ENCODE measurements at places on chromosomes 11 and 22.
A peak's percentile ranks its signal among the peaks of the same experiment; 100 is the strongest.

DNA sequence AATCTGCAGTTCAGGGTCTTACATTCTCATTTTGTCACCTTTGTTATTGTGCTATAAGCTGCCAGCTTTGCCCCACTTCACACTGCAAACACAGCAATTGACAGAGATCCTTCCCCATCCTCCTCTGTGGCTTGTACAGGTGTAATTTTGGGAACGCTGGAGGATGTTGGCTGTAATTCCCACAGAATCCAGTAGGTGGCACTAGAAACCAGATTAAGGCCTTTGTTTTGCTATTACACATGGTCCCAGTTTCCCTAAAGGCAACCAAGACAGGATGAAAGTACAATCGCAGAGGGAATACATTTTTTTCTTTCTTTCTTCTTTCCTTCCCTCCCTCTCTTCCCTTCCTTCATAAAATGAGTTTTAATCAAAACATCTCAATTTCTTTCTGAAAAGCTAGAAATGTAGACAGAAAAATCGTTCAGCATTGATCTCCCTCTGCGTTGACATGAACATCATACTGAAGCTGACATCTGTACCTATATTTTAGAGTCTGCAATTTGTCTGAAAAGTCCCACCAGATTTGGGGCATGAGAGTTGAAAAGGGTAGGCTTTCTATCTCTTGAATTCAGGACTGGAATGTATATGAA, 21.3 kb upstream of the NELL1 start:
- DNase-seq, result peak; percentile 74

DNA sequence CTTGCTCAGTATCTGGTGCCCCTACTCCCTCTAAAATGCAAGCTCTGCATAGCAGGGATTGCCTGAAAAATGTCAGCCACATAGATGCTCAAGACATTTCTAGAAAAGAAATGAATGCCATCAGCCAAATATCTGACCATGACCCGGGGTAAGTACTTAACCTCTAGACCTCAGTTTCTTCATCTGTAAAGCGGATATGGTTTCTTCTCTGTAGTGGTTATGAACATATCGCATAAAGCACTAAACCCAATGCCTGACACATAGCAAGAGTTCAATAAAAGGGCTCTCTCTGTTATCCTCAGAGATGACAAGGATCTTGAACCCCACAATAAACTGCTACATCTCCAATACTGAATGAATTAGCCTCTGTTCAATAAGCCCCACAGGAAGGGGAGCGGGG, 122.6 kb downstream of the ABTB2 start:
- DNase-seq, result no peak

GRCh38 chr11:131511794-131512193, 141.4 kb downstream of the NTM start:
- peak; percentile 8 for DNase-seq

- DNase-seq, result no peak
Measured at GRCh38 chr11:119434591-119435330, 11.8 kb upstream of the THY1 start.

DNA sequence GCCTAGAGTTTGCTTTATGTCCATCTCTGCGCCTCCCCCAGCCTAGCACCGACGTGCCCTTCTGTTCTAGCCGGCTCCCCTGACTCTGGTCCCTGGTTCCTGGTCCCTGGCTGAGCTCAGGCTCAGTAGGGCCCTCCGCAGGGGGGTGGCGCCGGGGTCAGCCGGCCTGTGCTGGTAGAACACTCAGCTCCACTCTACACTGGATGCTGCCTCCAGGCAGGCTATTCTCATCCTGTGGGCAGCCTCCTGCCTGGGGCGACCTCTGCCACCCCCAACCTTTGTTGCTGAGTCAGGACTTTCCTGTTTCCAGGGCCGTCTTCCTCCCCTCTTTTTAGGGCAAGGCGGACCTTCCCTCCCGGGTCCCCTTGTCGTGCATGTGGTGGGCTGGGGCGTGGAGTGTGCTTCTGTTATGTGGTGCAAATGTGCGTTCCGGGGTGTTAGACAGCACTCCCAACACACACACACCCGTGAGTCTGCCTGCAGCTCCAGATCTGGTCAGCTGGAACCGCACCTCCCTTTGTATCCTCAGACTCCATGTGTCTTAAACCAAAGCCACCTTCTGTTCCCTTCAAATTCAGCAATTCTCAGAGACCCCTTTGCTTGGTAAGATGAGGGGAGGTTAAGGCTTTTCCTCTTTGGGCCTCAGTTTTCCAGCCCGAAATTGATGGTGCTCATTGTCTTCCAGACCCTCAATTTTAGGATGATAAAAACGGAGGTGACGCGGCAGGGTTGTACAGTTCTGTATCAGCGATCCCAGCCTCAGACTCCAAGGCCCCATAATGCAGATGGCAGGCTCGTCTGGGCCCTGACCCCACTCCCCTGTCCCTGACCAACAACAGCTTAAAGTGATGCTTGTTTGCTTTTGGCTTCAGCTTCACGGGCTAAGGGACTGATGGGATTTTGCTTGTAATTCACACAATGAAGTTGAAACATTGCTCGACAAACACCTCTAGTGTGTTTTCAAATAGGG, 1327.9 kb downstream of the BRD1 start:
- no peak for DNase-seq

- no peak for DNase-seq
Measured at GRCh38 chr11:36010010-36010740, 66.3 kb downstream of the LDLRAD3 start.

GRCh38 chr11:70109006-70109405, 30.9 kb downstream of the ANO1 start:
- no peak for DNase-seq

DNA sequence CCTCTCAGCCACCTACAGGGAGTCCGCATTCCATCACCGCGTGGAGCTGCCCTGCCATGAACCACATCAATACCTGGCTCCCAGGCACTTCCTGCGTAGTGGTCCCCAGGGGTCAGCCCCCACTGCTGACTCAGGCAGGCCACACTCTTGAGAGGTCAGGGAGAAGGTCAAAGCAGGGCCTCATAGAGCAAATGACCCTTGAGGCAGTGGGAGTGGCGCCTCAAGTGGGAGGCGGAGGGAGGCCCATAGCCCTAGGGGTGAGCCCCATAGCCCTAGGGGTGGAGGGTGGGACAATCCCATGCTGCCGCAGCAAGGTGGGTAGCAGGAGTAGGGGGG, 5.0 kb downstream of the PRDX5 start:
- no peak for DNase-seq

DNA sequence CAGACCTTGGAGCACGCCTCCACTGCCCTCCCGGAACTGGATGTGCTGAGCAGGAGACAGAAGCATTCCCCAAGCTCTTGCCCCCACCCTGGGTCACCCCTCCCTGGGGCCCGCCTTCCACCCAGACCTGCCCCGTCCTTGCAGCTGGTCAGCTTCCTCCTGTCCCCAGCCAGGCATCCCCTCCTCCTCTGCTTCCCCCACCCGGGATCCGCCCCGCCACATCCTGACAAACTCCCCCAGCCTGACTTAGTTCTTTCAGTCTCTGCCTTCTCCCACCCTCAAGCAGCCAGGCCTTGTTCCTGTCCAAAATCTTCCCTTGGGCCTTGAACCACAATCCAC, 1.1 kb upstream of the PLXNB2 start:
- DNase-seq, result no peak

GRCh38 chr22:33000342-33001280, 57.6 kb downstream of the SYN3 start:
- DNase-seq, result no peak

DNA sequence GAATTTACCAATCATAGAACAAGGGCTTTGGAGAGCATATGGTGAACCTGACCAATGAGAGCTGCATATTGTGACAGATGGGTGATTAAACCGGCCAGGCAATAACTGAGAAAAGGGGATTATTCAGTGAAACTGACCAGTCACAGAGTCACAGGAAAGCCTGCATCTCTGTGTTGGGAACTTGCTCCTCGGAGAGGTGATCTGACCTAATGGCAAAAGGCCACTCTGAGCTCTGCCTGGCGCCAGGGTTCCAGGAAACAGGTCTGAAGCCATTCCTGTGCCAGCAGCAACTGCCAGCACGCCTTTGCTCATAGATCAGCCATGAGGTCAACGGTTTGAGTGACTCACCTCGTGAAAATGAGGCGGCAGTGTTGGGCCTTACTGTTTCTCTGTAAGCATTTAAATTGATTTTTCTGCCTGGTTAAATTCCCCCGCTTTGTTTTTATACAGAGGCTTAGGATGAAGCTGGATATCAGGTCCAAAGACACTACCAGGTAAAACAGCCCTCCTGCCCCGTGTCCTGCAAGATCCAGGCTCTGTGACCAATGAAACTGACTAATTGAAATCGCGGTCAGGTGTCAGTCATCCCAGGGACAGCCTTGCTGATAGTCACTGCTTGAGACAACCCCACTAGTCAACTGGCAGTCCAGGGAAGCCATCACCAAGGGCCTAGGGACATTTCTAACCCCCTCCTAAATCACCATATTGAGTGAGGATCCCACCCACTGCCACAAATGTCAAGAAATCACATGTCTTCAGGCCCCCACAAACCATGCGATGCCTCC, 35.8 kb upstream of the MYOD1 start:
- no peak for DNase-seq

GRCh38 chr22:36374603-36375024, 13.2 kb downstream of the MYH9 start:
- no peak for DNase-seq

DNA sequence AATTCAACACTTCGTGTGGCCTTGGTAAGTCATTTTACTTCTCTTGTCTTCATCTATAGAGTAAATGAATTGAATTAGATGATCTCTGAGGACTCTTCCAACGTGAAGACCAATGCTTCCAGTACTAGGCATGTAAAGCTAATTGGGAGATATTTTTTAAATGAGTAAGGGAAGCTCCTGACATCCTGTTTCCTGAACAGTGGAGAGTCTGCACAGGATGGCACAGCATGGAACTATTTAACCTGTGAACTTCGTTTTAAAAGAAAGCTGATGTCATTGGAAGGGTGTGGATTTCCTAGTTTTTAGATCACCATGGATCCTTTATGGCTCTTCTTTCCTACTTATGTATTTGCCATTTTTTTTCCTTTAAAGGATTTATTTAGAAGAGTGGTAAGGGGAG, 48.4 kb upstream of the HSD17B12 start:
- no peak for DNase-seq

- no peak for DNase-seq
Measured at GRCh38 chr11:88482871-88483301, 145.3 kb upstream of the CTSC start.

DNA sequence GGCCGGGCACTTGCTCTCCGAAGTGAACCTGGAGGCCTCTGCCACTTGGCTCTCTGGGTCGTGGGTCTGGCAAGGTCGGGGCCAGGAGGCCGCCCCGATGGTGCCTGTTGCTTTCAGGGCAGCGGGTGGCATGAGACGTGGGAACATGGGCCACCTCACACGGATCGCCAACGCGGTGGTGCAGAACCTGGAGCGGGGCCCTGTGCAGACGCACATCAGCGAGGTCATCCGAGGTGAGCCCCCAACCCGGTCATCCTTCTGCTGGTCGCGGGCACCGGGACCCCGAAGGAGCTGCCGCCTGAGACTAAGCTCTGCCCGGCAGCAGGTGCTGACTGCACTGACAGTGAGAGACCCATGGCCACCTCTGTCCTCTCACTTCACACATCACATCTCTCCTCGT, 40.0 kb downstream of the SBF1 start:
- DNase-seq, result no peak

GRCh38 chr22:47628477-47629272, 866.2 kb downstream of the TBC1D22A start:
- no peak for DNase-seq

- DNase-seq, result no peak
Measured at GRCh38 chr11:65300621-65301275, 13.9 kb upstream of the CDC42EP2 start.

DNA sequence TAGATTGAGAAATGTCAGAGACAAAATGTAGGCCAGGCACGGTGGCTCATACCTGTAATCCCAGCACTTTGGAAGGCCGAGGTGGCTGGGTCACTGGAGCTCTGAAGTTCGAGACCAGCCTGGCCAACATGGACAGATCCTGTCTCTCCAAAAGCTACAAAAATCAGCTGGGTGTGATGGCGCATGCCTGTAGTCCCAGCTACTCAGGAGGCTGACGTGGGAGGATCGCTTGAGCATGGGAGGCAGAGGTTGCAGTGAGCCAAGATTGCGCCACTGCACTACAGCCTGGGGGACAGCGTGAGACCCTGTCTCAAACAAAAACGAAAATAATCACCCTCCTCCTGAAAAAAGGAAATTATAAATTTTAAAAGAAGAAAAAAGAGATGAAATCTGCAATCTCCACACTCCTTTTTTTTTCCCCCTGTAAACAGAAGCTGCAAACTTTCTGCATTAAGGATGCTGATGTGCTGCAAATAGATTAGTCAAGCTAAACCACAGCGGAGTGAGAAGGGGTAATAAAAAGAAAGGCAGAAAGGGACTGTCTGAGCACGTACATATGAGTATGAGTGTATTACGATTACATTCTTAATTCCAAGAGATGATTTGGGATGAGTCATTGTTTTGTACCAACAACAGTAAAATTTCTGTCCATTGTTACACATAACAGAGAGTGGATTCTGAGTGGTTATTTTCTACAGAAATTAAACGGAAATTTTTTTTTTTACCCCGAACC, 87.3 kb downstream of the SIK3 start:
- DNase-seq, result no peak

GRCh38 chr11:131792243-131792642, 421.8 kb downstream of the NTM start:
- no peak for DNase-seq

DNA sequence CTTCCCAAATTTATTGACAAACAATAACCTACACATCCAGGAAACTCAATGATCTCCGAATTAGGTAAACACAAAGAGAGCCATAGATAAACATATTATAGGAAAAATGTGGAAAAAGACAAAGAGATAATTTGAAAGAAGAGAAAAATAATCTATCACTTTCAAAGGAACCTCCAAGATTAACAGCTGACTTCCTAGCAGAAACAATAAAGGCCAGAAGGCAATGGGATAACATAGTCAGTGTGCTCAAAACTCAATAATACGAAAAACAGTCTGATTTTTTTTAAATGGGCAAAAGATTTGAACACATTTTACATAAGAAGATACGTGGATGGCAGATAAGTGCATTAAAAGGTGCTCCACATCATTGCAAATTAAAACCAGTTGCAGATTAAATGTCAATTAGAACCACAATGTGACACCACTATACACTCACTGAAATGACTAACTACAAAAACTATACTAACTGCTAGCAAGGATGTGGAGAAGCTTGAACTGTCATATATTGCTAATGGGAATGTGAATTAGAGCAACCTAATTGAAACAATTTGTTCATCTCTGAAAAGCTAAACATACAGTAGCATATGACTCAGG, 300.4 kb downstream of the TMEM135 start:
- no peak for DNase-seq

- DNase-seq, result no peak
Measured at GRCh38 chr11:29272019-29272654, 744.7 kb downstream of the KCNA4 start.
